ENCODE measurements at places on chromosomes 13 and 19.

DNA sequence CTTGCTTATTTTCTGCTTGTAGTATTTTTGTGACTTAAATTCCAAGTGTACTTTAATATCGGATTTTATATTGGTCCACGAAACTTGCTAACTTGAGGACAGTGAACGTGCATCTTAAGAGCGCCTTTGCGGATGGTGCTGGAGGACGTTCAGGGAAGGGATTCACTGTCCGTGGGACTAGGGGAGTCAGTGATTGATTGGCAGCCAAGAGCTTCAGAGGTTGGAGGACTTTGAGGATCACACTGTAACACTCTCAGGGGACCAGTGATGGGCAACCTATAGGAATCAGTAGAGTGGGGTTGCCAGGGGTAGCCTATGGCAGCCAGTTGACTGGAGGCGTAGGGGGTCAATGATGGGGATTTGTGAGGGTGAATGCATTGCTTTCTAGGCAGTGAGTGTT is 516 bp downstream of the ZNF175 start:
- no peak for DNase-seq

DNA sequence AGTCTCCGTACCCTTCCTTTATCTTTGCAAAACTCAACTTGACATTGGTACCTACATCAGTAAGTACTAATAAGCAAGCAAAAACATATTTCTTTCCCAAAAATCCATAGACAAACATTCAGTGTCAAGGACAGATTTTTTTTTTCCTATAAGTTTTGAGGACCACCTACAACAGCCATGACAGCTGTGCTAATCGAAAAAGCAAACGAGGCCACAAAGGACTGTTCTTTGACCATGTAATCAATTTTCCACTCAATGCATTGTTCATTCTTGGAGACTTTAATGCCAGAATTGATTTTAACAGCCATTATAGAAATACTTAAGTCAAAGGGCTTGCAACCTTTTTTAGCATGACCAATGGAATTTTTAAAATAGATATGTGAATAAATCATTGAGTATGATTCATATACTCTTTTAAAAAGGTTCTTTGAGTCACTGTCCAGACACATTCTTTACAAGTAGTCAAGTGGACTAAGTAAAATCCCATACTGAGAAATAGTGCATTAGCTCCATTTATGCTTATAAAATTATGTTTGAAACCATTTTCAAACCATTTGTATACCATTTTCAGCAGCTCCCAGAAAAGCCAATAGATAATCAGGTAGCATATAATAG is 323.9 kb downstream of the MZT1 start:
- DNase-seq = no peak

GRCh38 chr13:112161521-112162301 is 94.8 kb downstream of the SOX1 start:
- DNase-seq = no peak

DNA sequence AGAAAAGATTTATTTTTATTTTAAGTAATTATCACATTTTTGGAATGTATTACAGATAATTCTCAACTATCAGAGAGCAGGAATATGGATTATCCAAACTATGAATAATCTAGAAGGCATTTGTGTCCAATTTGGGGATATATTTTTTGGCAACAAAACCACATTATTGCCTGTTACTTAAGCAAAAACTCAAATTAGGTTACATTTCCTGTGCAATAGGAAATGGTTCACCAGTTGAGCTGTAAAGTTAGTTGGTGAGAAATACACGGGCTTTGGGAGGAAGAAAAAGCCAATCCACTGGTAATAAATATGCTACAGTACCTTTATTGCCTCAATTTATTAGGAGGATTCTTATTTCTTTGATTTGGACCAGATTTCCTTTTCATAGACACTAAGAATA is 1075.2 kb downstream of the PCDH9 start:
- DNase-seq = no peak

DNA sequence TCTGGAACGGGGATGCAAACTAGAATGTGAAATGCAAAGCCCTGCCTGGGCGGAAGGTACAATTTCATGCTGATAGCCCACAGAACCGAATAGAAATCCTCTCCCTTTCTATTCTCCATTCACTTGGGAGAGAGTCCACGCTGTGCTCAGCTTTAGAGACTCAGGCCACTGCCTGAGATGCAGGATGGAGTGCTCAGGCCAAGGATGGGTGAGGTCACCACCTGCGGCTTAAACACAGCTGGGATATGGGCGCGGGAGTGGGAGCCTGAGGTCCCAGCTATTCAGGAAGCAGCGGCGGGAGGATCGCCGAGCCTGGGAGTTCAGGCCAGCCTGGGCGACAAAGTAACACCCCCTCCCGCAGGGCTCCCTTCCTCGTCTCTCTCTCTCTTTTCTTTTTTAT is 446 bp upstream of the ZNF83 start:
- DNase-seq = no peak

DNA sequence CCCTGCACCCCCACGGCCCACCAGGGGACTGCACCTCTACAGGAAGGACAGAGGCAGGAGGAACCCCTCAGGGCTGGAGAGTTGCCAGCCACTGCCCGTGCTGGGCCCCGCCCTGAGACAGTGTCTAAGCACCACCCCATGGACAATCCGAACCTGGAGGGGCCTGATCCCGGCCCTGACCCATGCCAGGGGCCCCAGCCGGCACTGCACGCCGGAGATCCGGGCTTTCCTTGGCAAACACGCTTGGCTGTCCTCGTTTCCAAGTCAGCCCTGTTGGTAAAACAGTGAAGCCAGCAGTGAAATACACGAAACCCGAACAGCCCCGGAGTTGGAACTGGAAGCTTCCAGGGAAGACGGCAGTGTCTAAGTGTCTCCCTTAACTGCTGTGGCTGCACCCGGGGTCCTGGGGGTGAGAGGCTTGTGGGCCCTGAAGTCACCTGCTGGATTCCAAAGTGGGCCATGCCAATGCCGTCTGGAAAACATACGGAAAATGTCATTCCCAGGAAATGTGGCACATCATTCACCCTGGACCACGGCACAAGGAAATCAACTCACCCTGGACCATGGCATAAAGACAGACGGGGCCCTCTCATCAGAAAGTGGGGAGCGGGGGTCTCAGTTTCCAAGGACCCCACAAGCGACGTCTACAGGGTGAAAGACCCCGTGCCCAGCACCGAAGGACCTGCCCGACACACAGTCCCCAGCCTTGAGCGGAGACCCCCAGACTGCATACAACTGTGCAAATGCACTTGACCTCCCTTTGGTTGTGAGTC is 30.9 kb downstream of the RASA3 start:
- no peak for DNase-seq

GRCh38 chr13:106484084-106484483 is 51.4 kb downstream of the EFNB2 start:
- no peak for DNase-seq

DNA sequence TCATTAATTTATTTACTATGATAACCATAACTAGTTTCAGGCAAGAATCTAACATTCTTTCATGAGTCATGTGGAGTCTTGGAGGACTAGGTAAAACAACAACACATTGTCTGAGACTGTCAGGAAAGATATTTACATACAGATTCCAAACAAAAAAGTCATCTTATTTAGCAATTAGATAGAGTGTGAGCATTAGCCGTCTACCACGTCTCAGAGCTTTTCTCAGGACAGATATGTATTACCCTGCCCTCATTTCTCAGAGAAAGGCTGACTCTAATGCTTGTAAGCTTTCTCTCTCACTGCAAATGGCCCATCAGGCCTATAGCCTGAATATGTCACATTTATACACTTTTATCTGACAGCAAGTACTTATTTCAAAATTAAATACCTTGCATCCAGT is 312.1 kb upstream of the PCDH20 start:
- DNase-seq = no peak

- DNase-seq = peak; percentile 81
Measured at GRCh38 chr19:43594710-43595604, 977 bp downstream of the IRGQ start.

DNA sequence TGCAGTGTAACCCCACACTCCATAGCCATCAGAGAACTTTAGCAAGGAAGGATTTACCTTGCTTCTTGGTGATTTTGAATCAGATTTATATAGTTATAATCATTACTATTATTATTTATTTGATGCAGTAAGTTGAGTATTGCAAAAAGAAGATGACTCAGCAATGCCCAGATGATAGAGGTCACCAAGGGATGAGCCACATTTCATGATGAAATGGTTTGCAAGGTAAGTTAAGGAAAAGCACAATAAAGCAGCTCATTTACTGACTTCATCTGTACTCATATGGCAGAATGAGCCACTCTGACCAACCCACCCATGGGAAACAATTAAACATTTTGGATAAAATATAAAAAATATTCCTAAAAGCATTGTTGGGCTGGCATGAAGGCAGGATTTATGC is 59.1 kb downstream of the AKAP11 start:
- DNase-seq = no peak

- no peak for DNase-seq
Measured at GRCh38 chr13:42071672-42072419, 23.4 kb downstream of the DGKH start.

GRCh38 chr19:4914736-4915501 is 5.6 kb downstream of the UHRF1 start:
- DNase-seq = peak; percentile 68

DNA sequence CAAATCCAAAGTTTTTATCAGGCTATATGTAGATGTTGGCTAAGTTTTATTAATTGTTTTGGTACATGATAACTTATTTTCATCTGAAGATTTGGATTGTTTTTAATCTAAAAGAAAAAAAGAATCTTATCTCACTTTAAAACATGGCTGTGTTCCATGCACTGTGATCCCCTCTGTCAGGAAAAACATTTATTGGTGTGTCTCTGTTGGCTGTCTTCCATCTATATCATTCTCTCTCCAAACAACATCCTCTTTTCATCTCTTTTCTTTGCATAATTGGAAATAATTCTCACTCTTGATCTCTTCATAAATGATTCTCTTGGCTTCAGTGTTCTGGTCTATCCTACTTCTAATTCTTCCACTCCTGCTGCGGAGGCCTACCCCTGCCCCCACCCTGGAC is 4.2 kb downstream of the NALCN start:
- DNase-seq = no peak

DNA sequence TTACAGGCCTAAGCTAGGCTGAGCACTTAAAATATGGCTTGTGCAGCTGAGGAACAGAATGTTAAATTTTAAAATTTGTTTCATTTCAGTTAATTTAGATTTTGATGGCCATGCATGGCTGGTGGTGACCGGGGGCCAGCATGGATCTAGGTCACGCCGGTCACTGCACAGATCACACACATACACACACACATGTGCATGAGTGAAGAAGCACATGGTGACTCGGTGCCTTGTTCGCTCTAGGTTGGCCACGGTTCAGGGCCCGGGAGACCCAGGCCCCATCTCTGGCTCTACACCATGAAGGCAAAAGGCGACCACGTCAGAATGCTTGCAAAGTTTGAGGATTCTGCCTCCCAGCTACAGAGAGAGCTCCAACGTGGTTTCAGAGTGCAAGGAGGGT is 28.0 kb downstream of the ZFR2 start:
- DNase-seq = no peak

DNA sequence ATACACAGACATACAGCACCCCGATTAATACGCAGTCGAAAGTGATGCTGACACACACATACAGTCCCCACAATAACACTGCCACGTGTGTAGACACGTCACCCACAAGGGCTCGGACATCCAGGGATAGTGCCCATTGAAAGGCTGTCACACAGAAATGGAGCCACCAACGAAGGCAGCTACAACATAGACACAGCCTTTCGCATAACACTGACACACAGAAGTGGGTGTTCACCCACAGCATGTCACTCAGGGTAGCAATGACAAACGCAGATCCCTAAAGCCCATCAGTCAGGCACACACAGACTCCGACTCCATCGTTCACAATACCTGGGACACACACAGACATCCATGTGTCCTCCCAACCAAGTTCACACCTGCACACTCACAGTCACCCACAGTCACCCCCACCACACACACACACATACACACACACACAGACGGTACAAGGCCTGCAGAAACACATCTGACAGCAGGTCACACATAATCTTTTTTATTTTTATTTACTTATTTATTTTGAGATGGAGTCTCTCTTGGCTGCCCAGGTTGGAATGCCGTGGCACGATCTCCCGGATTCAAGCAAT is 10.4 kb upstream of the NANOS3 start:
- DNase-seq = no peak

- no peak for DNase-seq
Measured at GRCh38 chr13:77267362-77267761, 59.5 kb downstream of the MYCBP2 start.

DNA sequence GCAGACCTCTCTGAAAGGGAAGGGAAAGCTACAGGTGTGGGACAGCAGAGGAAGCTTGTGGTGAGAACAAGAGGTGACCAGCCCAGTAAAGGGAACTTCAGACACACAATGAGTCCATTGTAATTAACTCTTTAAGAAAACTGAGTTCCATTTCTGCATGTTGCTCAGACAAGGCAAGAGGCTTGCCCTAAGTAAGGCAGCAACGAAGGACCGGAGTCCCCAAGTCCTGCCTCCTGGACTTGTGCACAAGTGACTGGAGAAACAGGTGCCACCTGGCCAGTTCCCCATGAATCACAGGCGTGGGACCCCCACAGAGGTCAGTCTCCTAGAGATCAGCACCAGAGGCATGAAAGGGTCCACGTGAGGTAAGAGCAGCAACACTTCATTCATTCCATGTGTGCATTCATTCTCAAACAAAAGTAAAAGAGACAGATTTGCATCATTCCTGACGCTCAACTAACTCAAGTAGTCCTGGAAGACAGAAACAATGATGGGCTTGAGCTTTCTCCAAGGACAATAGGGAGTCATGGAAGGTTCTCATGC is 14.7 kb upstream of the SIGLEC6 start:
- no peak for DNase-seq

DNA sequence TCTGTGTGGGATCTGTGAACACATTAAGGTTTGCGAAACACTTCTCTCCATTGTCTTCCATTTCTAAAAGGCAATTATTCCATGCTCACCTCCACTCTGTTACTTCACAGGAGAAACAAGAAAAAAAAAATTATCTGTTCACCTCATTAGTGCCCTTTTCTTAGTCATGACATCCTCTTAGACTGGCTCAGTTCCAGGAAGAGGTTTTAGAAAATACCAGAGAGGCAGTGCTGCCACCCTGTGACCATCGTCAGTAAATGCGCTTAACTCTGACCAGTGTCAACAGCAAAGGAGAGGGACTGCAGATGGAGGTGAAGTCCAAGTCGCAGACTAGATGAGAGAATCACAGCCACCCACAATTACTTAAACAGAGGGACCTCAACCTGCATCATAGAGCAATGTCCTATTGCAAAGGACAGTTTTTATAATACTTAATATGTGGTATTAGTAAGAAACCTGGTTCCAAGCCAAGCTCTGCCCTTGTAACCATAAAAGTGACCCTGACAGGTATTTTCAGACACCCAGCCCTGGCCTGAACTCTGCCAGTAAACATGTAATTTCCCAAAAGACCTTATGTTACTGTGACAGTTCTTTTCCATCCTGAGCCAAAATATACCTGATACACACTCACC is 19.4 kb downstream of the CEACAM21 start:
- peak; percentile 86 for DNase-seq

- DNase-seq = no peak
Measured at GRCh38 chr13:95457294-95457693, 95.2 kb upstream of the CLDN10 start.

Measured in CD4-positive, alpha-beta T cell treated with Interferon alpha-2 for 1 hour (primary cell).